KG1 (cell line): ENCODE measurements at places on chromosomes 5 and 9.

DNA sequence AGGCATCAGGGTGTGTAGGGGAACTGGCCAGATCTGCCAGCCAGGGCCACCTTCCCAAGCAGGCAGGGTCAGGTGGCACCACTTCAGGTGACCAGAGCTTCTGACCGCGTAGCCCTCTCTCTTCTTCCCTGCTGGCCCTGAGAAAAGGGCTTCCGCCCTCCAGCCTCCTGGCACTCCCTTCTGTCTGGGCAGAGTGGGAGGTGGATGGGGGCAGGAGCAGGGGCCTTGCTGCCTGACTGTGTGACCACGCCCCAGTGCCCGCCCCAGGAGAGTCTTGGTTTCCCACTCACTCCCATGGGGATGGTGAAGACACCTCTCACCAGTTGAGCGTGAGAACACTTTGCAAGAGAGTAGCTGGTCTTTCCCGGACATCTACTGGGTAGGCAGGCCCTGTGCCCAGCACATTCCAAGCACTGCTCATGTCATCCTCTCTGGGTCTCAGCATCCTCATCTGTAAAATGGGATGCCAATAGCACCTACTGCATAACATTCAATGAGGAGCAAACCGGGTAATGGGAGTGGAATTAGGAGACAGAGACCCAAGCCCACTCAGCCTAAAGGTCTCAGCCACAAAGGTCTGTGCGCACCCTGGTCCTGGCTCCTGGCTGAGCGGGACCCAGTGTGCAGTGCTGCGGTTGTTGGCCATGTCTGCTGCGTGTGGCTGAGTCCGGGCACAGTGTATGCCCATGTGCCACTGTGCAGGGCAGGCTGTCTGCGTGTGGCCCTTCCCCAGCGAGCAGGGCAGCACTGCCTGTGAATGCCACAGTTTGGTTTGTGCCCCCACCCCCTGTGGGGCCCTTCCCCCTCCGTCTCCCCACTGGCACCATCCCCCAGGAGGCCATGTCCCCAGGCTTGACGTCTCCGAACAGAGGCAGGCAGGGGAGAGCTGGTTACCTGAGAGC is 179.1 kb upstream of the IER5L start:
- DNase-seq, result no peak

DNA sequence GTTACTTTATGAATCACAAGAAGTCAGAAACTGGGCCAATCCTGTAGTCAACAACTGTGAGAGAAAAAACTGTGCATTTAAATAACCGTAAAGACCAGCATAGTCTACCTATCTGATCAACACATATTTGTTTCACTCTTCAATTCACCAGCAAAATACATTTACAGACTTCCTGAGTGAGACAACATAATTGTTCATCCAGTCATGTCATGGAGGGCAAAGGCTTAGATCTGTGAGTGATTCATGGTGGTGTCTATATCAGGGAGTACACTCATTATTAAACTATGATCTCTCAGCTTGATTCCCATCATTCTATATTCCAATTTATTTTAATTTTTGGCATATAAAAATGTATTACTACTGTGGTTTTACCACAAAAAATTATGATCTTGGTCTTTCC is 694.6 kb downstream of the DNAH5 start:
- DNase-seq, result no peak

DNA sequence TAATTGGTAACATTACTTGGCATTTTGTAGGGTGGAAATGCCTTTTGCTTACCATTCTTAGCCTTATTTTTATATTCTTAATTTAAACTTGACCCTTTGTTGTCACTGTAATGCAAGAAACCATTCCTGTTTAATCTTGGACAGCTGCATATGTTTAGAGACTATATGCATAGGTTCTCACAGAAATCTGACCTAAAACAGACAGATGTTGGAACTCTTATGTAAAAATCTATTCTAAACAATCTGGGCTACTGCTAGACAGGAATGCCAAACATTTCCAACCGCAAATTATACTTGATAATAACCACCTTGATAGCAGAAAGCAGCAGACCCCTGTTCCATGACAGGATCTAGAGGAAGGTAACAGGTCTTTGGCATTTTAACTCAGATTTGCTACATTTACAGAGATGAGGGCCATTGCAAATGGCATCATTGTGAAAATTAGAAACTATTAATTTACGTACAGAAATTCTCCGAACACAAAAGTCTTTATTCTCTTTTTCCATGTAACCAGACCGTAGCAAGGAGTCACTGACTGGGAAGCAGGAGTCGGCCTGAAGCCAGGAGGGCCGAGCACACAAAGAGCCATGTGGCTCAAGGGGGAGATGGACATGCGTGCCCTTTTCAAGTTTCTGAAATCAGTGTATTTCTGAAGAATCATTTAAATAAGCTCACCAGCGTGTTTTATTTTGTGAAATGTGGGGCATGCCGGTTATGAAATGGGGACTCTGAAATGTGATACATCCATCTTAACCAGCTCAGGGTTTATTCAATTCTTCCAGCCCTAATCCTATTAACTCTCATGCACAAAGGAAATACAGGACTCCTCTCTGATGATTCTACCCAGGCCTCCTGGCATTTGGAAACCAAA is 139.3 kb downstream of the AOPEP start:
- no peak for DNase-seq

- peak; percentile 9 for DNase-seq
These were observed 106.0 kb downstream of the PHF2 start for GRCh38 chr9:93682155-93682968.

GRCh38 chr9:2565676-2566340 is 55.8 kb upstream of the VLDLR start:
- no peak for DNase-seq

- DNase-seq, result no peak
These were observed 133.4 kb upstream of the GAS1 start for GRCh38 chr9:87080512-87081264.

GRCh38 chr9:126337729-126338372 is 11.2 kb downstream of the MVB12B start:
- DNase-seq, result no peak

GRCh38 chr9:119844431-119844830 is 475.2 kb upstream of the BRINP1 start:
- DNase-seq, result no peak

- DNase-seq, result no peak
These were observed 17.7 kb downstream of the SRP19 start for GRCh38 chr5:112878760-112879159.

DNA sequence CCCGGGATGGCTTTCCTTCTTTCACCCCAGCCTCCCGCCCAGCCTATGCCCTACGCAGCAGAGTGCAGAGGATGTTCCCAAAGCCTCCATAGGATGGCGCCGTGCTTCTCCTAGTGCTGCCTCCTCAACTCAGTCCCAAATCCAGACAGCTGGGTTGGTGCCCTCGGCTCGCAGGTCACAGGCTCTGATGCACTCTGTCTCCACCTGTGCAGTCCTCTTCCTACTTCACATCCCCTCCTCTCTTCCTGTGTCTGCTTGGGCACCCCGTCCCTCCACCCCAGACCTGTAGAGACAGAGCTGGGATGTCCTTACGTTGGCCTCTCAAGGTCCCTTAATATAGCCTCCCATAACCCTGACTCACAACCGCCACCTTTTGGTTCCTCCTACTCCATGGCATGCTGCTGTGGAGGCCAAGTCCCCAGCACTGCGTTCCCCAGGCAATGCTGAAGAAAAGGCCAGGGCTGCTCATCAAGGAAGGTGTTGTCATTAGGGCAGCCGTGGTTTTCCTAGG is 314.4 kb downstream of the GADD45G start:
- no peak for DNase-seq

GRCh38 chr9:12739014-12739652 is 35.7 kb upstream of the LURAP1L start:
- DNase-seq, result no peak

DNA sequence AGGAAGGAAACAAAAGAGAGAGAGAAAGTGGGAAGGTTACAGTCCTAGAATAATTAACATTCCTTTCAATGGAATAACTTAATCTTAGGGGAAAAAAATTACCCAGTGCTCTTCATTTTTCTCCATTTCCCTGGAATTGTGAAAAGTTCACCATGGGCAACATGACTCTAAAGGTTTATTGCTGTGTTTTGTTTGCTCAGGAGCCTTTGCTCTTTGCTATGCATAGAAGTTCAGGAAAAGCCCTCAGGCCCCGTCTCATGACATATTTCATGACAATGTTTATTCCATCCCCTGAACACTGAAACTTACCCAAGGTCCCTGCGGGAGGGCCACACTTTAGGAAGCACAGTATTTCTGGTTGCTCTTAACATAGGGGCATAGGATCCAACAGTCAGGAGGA is 9.8 kb upstream of the CTSL start:
- no peak for DNase-seq

- no peak for DNase-seq
These were observed 68.1 kb downstream of the MAMDC2 start for GRCh38 chr9:70111641-70112236.

DNA sequence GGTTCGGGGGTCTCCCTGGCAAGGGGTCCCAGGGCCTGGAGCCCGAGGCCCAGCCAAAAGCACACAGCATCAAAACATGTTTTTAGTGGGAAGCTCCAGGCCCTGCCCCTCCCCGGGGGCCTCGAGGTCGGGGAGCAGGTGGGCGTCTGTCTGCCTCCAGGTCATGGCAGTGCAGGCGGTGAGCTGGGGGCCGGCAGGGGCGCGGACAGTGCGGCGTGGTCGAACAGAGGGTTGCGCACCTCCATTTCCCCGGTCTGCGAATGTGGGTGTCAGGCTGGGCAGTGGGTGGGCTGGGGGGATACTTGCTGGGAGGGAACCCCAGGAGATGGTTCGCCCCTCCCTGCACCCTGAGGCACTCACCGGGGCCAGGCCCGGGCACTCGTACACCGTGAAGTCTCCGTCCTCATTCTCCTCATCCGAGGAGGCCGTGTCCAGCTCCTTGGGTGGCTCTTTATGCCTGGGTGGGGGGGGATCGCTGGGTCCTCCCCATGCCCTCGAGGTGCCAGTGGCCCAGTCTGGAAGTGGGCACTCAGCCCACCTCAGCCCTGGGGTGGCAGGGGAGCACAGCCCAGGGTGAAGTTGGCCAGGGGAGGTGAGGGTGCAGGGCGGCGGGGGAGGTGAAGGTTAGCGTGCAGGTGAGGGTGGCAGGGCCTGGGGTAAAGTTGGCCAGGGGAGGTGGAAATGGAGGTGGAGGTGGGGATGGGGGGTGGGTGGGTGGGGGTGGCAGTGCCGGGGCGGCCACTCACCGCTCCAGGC is 6.2 kb downstream of the NPDC1 start:
- no peak for DNase-seq

GRCh38 chr9:97479496-97480159 is 21.8 kb upstream of the TMOD1 start:
- DNase-seq, result no peak

- no peak for DNase-seq
These were observed 37.6 kb upstream of the RAI14 start for GRCh38 chr5:34618371-34619065.

GRCh38 chr5:144203750-144204596 is 33.3 kb downstream of the KCTD16 start:
- DNase-seq, result no peak

- DNase-seq, result no peak
These were observed 254 bp downstream of the STRBP start for GRCh38 chr9:123268199-123268464.
